Activated CD4-positive, alpha-beta memory T cell treated with anti-CD3 and anti-CD28 coated beads for 36 hours (primary cell): ENCODE measurements at places on chromosomes 7 and 10. TPM values are rescaled to one million over a fixed set of nuclear protein-coding genes. Genes with fewer than 3 reads are reported as not detected.

GRCh38 chr7:80830010-80830409 lies 88.8 kb downstream of the SEMA3C start:
- DNase-seq: no peak

UPK3BL2 gene
- 8.2 TPM for total RNA-seq

GRCh38 chr10:110840225-110840922 lies 31.4 kb upstream of the PDCD4 start:
- no peak for DNase-seq

PRR15 gene
- not detected for total RNA-seq

SLC16A12 gene
- total RNA-seq: not detected

- DNase-seq: no peak
Observed at GRCh38 chr7:20165146-20165510, 52.1 kb downstream of the MACC1 start.

DNA sequence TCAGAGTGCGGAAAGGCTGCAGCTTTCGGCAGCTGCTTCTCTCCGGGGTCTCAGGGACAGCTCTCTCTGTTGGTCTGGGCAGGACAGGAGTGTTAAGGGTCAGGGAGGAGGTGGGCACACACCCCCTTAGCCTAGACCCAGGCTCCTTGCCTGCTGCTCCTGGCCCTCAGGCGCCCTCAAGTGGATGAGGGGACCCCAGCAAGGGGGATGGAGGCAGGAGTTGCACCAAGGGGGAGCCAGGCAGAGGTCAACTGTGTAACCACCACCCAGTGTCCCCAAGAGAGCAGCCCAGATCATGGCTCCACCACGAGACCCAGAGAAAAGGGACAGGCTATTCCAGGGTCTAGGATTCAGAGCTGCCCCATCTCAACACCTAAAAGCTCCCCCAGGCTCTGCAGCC lies 26.9 kb downstream of the SPOCK2 start:
- no peak for DNase-seq

GRCh38 chr7:128818694-128819093 lies 11.5 kb upstream of the FLNC start:
- no peak for DNase-seq

CDC14C gene
- not detected for total RNA-seq

DNA sequence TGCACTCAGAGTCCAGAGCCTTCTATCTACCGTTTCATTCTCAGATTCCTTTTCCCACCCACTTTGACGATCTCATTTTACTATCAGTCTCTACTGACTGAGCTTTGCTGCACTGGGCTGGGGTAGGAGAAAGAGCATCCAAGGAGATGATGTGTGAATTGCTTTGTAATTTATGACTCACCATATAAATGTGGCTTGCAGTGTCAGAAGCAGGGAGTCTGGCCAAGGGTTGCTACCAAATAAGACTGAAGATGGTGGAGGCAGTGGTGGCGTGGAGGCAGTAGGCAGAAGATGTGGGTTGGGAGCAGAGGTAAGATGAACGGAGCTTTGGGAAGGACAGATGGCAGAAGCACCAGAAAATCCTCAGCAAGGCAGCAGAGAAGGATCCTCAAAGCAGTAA lies 73.3 kb upstream of the AGK start:
- DNase-seq: no peak

PAPOLB gene
- total RNA-seq: not detected

ACTL6B gene
- total RNA-seq: not detected

SPDYE16 gene
- total RNA-seq: 0.19 TPM
